Activated CD4-positive, alpha-beta T cell treated with anti-CD3 and anti-CD28 coated beads, Interleukin-2, amount 50 U/mL, for 1 hour (primary cell): ENCODE measurements at places on chromosomes 12 and 14.

DNA sequence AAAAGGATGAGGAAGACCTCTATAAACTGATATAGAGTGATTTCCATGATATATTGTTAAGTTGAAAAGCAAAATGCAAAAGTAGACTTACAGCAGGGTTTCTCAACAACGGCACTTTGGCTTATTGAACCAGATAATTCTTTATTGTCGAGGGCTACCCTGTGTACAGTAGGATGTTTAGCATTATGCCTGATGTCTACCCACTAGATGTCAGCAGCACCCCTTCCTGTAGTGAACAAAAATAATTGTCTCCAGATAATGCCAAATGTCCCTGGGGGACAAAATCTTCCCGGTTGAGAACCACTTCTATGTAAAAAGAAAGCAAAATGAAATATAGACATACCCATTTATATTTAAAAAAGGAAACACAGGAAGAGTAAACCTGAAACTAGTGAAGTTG, 32.4 kb downstream of the ABCD2 start:
- DNase-seq = peak; percentile 6

- DNase-seq = no peak
These were observed 14.1 kb upstream of the FAIM2 start for GRCh38 chr12:49917788-49918173.

GRCh38 chr12:115794659-115795081, 482.8 kb downstream of the MED13L start:
- no peak for DNase-seq

GRCh38 chr12:28583701-28584261, 393.5 kb downstream of the CCDC91 start:
- DNase-seq = no peak

DNA sequence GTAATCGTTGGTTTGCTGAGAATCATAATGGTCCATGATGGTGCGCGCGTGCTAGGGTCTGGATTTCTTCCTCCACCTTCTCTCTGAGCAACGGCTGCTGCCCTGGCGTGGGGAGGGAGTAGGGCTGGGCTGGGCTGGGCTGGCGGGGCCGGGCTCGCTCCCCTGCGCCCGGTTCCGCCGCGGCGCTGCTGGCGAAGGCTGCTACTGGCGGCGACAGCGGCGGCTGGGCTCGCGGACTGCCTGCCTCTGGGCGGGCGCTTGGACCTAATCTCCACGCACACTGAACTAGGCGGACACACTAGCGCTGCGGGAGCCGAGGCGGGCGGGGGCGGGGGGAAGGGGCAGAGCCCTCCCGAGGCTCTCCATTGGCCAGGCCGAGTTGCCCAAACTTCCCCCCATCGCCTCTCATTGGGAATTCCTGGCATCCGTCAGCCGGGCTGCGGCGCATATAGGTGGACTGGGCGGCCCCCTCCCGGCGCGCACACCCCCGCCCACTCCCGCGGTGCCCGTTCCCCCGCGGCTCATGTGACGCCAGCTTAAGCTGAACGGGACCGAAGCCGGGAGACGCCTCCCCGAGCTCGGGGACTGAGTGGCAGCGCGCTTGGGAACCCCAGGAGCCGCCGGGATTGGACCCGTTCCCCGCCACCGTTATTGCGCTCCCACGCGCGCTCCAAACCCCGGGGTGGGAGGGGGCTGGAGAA, at the start of gene ACTN1:
Gene ACTN1 (minus strand): TSS at position 282 of the 701 bp plus-strand sequence. CDS start 246 bp downstream, at position 36.
- peak; percentile 58 for DNase-seq

DNA sequence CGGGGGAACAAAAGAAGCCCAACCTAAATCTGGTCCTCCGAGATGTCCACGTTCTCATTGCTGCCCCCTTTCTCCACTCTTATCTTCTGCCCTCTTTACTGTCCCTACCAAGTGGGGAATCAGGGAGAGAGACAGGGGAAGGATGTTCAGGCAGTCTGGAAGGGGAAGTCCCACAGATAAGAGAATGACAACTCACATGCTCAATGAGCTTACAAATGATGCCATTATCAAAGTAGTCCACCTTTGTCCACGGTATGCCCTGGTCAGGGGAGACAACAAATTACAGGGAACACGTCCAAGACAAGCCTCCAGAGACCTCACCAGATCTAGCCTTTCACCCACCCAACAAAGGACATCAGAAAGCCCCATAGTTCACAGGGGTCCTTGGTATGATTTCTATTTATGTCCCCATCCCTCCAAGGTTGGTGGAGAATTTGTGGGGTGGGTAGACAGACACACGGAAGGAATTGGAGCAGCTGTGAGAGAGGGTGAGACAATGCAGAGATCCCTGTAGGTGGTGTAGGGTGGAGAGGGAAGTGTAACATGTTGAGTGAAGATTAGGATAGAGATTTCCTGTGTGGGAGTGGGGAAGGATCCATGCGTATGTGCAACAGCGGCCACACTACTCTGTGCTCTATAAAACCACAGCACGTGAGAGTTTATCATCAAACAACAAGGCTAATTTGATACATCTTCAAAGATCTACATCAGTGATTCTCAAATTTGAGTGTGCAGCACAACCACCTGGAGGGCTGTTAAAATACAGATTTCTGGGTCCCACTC, 10.7 kb downstream of the MYO1A start:
- DNase-seq = no peak
